ENCODE measurements at places on chromosomes 4 and X.

- DNase-seq: no peak
Measured at GRCh38 chr4:159837071-159837470, 734.2 kb downstream of the RAPGEF2 start.

DNA sequence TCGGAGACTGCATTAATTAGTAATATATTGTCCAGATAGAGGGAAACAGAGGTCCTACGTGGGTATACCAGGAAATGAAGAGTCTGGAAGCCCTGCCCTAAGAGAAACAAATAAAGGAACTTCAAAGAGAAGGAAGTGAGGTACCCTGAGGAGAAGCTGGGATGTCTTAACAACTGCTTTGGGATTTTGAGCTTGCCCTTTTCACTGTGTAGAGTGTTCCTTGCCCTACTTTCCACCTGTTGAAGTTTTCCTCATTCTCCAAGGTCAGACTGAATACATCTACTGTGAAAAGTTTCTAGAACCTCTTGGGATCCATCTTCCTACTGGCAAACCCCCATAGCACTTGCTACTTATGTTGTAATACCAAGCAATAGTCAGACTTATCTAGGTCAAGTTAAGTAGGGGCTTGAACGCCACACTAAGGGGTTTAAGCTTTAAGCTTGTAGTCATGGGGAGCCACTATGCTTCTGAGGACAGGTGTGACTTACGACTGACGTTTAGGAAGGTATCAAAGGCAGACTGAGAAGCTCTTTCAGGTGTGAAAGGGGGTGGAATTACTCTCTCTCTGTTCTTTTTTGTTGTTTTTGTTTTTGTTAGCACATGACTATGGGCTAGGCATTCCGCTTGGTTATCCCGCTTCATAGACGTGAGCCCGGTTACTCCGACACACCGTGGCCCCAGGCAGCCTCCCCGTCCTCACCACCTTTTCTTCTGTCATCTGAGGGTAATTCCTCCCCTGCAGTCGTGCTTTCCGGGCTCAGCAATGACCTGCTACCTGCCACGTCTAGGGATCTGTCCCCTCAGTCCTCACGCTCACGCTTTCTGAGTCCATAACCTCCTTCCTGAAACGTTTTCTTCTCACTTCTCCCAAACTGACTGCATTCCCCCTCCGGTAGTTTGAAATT is 959 bp upstream of the REST start:
- no peak for DNase-seq

GRCh38 chr4:104352211-104352610 is 142.5 kb downstream of the CXXC4 start:
- DNase-seq: no peak

- no peak for DNase-seq
Measured at GRCh38 chr4:15598644-15599043, 56.5 kb downstream of the FBXL5 start.

DNA sequence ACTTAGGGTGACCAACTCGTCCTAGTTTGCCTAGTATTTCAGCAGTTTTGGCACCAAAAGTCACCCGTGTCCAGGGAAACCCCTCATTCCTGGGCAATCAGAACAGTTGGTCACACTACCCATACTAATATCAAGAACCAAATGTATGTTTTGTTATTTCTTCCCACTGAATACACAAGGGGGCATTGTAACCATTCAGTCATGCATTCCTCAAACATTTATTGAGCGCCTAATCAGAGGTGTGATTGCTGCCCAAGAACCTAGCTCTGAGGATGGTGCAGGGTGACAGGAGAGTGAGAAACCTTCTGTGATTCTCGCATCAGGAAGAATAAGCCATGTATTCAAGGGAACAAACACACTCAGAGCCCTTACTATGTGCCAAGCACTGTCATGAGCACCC is 69.8 kb upstream of the RAI2 start:
- no peak for DNase-seq

DNA sequence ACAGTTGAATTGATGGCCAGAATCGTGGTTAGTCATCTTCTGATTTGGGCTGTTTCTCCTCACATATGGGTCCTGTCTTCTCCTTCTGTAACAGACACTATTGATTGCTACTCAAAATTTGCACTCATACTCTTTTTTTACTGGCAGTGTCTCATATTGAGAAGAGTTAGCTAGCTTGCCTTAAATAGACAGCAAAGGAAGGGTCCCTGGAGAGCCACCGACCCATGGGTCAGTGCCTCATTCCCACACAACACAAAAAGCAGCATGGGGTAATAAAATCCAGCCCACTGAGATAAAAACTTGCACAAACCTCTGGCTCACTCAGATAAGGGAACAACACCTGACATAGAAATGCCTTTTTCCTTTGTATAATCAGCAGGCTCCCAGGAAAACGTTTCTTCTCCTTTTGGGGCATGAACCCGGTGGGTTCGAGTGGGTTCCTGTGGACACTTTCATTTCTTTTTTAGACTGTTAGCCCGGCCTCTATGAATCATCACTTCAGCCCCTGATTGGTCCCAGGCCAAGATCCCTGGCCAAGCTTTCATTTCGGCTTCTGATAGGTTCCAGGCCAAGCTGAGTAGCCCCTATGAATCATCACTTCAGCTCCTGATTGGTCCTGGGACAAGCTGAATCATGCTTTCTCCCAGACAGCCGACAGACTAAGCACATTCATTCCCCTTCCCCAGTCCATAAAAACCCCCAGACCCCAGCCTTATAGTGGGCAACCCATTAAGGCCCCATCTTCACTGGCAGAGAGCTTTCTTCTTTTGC is 408.1 kb downstream of the DCAF12L2 start:
- no peak for DNase-seq

DNA sequence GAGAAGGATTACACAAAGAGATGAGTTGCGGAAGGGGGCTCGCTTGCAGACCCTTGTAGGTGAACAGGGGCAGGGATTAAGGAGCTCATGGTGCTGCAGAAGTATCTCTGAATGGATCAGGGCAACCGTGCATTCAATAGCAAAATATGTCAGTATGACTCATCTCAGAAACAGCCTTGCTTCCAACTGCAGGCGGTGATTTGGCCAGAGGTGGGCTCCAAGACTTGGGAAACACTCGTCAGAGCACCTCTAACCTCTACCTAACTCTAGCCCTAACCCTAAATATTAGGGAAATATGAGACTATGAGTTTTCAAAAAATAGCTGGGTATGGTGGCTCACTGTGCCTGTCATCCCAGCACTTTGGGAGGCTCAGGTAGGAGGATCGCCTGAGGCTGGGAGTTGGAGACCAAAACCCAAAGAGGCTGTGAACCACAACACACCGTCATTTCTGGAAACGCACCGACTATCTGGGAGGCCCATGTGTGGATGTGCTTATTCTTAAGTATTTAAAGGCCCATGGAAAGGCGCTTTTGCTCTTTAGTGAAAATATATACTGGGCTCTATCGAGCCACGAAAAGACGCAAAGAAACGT is 102.6 kb downstream of the DHRSX start:
- no peak for DNase-seq

- no peak for DNase-seq
Measured at GRCh38 chr4:10105421-10105820, 11.2 kb downstream of the WDR1 start.

DNA sequence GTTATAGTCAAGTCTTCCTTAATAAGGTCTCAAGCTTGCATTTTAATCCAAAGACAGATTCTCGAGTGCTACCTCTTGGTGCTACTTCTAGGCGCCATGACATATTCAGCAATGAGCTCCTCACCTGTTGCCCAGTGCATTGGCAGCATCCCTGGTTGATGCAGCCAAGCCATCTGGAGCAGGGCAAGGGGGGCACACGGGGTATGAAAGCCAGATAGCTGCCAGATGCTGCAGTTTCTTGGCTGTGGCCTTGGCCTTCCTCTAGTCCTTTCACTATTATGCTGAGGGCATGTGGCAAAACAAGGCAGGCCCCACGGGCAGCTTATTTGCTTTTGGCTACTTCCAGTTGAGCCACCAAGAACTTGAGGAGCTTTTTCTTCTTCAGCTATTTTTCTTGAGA is 168.6 kb upstream of the PGRMC2 start:
- DNase-seq: peak; percentile 70

- DNase-seq: no peak
Measured at GRCh38 chr4:135210341-135210740, 1008.8 kb upstream of the PABPC4L start.

DNA sequence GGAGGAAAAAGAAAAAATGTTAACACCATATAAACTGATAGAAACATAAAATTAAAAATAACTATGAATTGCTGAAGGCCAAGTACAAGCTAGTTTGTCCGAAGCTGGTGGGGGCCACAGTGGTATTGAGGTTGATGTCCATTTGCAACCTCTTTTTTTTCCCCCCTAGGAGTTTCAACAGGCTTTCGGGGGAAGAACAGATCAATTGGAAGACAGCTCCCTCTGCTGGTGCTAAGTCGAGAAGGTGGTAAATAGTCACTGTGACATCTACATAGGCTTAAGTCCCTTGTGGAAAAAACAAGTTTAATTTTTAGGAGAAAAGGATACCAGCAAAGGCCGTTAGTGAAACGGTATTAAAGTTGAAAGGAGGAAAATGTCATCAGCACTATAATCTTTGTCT is 115.7 kb upstream of the ZXDA start:
- DNase-seq: peak; percentile 11

GRCh38 chrX:55335296-55335695 is 70.6 kb upstream of the PAGE3 start:
- no peak for DNase-seq

DNA sequence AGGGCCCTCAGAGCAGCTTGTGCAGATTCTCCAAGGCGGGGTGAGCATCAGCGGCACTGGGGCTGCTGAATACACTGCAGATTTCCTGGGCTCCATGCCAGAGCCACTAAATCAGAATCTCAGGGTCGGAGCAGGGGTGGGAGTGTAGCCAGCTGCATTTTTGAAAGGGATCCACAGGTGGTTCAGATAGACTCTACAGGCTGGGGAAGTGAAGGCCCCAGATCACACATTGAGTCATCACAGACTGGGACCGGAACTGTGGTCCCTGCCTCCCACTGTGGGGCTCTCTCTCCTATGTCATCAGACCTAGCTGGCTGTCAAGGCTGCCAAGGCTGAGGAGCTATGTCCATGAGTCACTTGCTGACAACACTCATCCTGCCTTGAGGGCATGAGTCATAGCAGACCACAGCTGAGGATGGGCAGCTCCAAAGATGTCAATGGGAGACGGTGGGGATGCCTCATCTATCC is 162.3 kb upstream of the MAMLD1 start:
- no peak for DNase-seq

DNA sequence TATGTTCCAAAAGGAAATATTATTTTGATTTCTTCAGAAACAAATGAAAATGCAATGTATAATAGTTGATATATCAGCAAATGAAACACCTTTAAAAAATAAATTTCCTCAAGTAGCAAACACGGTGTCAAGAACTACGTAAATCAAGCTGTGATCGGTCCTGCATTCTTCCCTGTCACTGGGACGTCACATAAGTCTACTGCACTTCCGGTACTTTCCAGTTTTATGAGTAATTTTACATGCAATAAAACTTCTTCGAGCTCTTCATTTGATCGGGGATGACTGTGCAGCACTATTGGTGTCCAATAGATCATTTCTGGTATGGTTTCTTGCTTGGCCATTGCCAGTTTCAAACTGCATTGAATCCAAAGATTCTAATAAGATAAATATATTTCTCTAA is 114.0 kb upstream of the VEGFC start:
- DNase-seq: no peak

DNA sequence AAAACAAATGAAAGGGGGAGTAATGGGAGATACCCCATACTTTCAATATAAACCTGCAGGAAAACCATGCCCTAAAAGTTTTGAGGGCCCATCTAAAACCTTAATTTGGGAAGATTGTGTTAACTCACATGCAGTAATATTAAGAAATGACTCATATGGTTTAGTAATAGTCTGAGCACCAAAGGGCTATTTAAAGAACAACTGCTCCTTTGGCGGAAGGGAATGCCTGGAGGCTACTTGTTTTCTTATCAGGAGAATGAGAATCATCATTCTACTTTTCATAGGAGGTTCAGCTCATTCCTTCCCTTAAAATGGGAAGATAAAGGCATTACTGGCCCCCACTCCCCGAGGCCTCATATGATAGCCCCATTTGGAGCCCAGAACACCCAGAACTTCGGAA is 47.6 kb downstream of the SPIN3 start:
- no peak for DNase-seq

- no peak for DNase-seq
Measured at GRCh38 chr4:87029356-87029755, 94.5 kb downstream of the AFF1 start.

DNA sequence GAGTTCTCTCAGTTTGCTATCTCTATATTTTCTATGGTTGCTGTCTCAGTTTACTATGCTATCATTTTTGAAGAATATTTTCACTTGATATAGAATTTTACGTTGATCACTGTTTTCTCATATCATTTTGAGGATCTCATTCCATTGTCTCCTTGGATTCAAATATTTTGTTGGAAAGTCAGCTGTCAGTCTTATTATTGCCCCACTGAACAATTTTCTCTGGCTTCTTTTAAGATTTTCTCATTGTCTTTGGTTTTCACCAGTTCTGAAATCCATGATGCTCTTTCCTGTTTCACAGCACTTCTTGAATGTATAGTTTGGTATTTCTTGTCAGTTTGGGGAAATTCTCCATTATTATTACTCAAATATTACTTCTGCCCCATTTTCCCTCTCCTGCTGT is 81.1 kb downstream of the ENPP6 start:
- no peak for DNase-seq

DNA sequence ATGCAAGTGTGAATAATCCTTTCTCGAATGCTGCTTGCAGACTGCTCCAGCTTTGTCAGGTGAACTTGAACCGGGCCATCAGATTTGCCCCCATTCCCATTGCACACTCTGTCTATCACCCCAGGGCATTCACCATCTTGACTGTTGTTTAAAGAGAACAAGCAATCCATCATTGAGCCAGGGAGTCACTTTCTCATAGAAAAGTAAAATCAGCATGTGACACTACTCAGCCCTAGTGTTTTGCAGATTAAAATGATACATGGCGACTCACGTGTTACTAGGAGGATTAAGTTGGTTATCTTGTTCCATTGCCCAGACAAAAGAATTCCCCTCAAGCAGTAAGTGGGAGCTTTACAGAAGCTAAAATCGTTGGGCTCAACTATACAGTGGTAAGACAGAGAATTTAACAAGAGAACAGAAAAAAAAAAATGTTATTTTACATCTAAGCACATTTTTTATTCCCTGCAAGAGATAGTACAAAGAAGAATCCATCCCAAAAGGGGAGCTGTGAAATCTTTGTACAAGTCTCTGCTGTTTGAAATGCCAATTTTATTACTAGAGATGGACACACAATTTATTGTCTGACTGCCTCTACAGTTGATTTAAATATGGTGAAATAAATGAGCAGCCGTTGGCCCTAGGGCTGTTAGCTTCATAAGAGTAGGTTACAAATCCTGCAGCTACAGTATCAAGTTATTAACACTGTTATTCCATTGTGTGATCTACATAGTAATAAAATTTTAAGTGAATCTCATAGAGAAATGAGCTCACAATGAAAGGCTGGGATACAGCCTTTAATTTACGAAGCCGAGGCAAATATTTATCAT is 67.5 kb downstream of the NEUROG2 start:
- DNase-seq: no peak
